SW 1271 (cell line): ENCODE measurements at places on chromosomes 6 and 20.

DNA sequence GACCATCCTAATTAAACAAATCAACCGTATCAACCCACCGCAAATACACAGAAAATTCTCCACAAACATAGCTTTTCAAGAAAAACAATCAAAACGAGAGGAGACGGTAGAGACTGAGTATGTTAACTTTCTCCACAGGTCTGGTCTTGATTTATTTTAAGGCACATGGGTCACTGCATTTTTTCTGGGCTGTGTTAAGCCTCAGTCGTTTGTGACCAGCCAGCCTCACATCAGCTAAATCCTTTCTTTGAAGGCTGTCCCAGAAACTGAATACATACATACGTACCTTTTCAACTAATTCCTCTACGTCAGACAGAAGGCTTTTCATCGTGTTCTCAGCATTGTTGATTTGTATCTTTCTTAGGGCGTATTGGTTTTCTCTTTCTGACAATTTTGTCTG, 69.4 kb downstream of the LAMA4 start:
- no peak for DNase-seq

DNA sequence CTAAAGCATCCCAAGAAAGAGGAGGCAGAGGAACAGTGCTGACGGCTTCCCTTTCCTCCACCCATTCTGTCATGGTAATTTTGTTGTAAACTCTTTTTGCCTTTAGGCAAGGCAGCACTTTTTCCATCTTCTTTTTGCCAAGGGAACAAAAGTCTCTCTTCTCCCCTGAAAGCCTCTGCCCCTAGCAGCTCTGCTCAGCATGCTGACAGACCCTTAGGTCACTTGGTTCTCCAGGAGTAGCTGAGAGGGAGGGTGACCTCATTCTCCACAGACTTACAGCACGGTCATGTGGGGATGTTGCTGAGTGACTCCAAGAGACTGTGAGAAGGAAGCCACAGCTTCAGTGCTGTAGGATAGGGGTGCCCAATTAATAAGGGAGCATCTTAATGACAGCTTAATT, 81.1 kb upstream of the RALGAPA2 start:
- no peak for DNase-seq

- no peak for DNase-seq
These were observed 4.0 kb upstream of the NNAT start for GRCh38 chr20:37516811-37517750.

DNA sequence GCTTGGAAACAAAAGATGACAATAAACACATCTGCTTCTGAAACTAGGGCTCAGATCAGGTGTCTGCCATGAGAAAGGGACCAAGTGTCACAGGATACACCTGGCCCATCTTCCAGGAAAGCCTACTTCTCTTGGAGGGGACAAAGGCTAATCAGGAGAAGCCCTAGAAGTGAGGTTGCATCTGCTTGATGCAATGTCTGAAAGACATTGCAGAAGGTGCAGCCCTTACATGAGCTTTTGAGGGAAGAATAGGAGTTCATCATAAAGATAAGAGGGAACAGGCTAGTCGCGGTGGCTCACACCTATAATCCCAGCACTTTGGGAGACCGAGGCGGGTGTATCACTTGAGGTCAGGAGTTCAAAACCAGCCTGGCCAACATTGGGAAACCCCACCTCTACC, 2.5 kb upstream of the BTN1A1 start:
- DNase-seq: no peak

- no peak for DNase-seq
These were observed 1.3 kb upstream of the ENPP4 start for GRCh38 chr6:46128476-46128875.
